Muscle of leg (tissue), 16 donors: ENCODE measurements at places on chromosomes 3 and 15. TPM values are rescaled to one million over a fixed set of nuclear protein-coding genes. Genes with fewer than 3 reads are reported as not detected.
A peak's percentile ranks its signal among the peaks of the same experiment; 100 is the strongest.

Gene SMCO1
- total RNA-seq = 1.6 TPM

DNA sequence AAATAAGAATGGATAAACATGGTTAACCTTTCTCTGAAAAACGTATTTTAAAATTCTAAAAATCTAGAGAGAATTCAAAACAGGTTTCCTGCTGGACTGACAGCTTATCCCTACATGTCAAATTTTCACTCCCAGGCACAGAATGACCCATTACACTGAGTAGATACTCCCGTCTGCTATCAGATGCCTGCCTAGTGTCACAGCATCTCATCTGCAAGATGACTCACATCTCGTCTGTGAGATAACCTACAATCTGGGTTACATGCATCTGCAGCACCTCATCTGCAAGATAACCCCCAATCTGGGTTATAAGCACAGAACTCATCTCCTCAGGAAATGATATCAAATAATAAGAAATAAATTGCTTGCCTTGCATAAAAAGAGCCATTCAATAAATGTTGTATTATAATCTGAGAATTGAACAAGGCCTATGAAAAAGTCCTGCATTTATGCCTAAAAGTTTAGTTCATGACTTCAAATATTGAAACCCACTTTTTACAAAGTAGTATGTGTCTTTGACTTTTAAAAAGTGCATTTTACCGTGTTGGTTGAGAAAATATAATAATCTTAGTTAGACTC lies 188.3 kb upstream of the THBS1 start:
- no peak for DNase-seq

- DNase-seq = no peak
Observed at GRCh38 chr3:190718671-190719070, 143.8 kb downstream of the GMNC start.

DNA sequence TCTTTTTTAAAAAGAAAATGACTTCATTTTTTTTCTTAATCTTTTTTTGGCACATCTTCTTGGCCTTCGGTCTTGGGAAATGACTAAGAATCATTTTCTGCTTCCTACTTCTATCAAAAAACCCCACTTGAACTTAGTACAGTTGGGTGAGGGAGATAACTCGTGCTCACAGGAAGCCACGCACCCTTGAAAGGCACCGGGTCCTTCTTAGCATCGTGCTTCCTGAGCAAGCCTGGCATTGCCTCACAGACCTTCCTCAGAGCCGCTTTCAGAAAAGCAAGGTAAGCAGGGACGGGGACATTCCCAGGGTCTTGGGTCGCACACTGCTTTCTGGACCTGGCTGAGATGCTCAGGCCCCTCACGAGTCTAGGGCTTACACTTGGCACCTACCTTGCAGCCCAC lies at the start of gene CCR4:
CCR4 (plus strand) TSS at position 235 of the 402 bp plus-strand sequence. CDS start 1,779 bp downstream, outside the sequence.
- DNase-seq = peak; percentile 3

- DNase-seq = no peak
Observed at GRCh38 chr15:49817100-49817499, 196.3 kb downstream of the DTWD1 start.

GRCh38 chr3:113055201-113055600 lies 64.4 kb downstream of the GTPBP8 start:
- DNase-seq = no peak

DNA sequence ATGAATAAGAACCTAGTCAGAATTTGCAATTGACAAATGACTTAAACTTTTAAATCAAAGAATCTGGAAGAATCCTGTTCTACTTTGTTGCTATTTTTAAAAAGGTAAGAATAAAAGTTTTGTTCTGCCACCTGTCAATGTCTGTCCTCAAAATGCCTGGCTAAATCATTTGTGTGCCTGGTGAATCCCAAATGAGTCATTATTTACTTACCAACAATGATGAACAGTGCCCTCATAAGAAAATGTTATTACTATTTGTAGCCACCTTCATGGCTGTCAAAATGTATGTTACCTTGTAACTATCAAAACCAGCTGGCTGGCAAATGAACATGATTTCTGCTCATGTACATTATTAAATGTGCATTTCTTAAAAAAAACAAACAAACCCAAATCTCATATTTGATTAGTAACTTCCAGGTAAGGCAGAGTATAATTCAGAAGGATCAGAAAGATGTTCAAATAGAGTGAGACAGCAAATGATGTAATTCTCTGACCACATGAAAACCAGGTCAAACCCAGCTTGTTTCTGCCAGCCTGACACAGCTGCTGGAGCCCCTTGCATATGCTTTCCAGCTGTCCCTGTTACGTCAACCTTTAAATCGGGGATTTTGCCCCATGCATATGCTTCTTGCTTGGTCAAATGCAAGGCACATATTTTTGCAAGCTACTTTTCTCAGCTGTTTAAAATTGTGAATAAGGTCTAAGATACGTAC lies 137.9 kb downstream of the SSR3 start:
- peak; percentile 85 for DNase-seq

DNA sequence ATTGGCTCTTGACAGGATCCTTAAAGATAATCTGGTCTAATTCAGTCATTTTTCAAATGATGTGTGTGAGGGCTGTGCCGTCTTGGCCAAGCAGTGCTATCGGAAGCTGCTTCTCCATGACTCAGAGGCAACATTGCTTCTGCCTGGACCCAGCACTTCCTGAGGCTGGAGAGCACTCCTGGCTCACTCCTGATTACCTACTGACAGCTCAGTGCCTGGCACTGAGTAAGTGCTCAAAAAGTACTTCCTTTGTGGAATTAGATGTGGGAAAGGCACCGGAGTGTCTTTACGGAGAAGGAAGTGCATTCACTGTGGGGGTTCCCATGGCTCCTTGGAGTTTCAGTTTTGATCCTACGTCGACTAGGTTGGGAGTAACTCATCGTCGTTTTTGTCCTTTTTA lies 86.9 kb upstream of the UBE3A start:
- DNase-seq = no peak

- DNase-seq = no peak
Observed at GRCh38 chr3:58308728-58309127, 2.4 kb downstream of the HTD2 start.
